Dermis microvascular lymphatic vessel endothelial cell (primary cell): ENCODE measurements at places on chromosomes 13 and 19. TPM values are rescaled to one million over a fixed set of nuclear protein-coding genes. Genes with fewer than 3 reads are reported as not detected.
A peak's percentile ranks its signal among the peaks of the same experiment; 100 is the strongest.

Gene ZNF296
- 0.13 and 0.25 TPM in 2 replicates for total RNA-seq

Gene CEBPA
- 0.13 TPM in 2 replicates for total RNA-seq

GRCh38 chr19:10749435-10750384, 31.8 kb downstream of the DNM2 start:
- DNase-seq: no peak

- no peak for DNase-seq
Measured at GRCh38 chr19:54851353-54851752, 1.1 kb downstream of the KIR3DL2 start.

- DNase-seq: no peak
Measured at GRCh38 chr13:42466123-42466522, 107.8 kb upstream of the TNFSF11 start.

DNA sequence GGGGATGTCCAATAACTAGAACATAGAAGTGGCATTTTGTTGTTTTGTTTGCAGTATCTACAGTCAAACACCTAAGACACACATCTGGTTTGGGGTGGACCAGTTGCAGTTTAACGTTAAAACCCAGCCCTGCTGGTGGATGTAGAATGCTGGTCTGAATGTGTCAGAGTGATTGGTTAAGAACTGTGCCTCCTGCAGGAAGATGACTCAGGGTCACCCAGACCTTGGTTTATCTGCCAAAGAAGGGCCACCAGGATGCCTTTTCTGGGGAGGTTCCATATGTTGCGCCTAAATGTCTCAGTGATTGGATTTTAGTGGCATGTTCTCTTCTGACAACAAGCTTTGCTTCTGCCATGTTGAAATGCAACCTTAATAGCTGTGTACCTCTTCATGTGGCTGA, 23.1 kb downstream of the ZNF536 start:
- no peak for DNase-seq

DNA sequence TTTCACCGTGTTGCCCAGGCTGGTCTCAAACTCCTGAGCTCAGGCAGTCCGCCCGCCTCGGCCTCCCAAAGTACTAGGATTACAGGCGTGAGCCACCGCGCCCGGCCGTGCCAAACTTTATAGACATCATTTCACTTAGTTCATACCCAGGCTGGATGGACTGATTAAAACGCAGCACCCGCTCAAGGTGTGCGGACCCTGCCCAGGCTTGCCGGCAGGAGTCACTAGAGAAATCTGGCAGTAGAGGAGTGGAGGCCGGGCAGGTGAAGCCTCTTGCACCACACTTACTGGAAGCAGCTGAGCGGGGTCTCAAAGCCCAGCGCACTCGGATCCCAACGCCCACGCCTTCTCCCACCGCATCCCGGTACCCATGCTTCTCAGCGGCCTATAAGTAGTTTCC, 11.4 kb downstream of the PTGIR start:
- DNase-seq: no peak

- no peak for DNase-seq
Measured at GRCh38 chr19:33661336-33661735, 39.6 kb downstream of the CHST8 start.

DNA sequence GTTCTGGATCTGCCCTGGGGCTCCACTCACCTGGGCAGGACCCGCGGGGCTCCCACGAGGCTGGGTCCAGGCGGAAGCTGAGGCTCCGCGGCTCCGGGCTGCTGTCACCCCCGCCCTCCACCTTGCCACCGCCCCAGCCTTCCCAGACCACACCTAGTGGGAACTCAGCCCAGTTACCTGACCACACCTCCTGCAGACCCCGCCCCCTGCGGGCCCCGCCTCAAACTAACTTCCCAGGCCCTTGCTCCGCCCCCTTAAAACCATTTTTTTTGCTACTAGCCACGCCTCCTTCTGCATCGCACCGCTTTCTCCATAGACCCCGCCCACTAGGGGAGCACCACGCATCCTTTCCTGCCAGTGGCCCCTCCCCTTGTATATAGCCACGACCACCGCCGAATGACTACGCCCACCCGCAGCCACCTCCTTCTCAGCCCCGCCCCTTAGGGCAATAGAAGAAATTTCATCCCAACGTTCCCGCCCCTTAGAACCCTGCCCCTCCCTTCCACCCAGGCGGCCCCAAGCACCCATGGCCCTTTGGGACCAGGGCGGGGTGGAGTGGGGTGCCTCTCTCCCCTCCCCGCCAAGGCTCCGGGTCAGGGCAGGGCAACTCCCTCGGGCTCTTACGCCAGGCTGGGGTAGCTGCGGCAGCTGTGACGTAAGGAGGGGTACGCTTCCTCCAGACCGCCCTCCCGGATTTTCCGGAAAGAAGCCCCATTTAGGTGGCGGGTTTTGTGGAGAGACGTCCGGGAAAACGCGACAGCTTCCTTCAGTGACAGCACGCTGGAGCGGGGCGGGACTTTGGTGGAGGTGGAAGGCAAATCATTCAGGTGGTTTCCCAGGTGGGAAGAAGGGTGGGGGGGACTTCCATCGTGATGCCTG, at the start of gene SH2D3A:
SH2D3A (minus strand) TSS at position 79 of the 879 bp plus-strand sequence. CDS start 3,687 bp downstream, outside the sequence.
- DNase-seq: peak; percentile 73
